Ureter (tissue), 1 donor: ENCODE measurements at places on chromosomes 6 and 20. TPM values are rescaled to one million over a fixed set of nuclear protein-coding genes. Genes with fewer than 3 reads are reported as not detected.
A peak's percentile ranks its signal among the peaks of the same experiment; 100 is the strongest.

GRCh38 chr20:25220810-25221591 is 25.5 kb downstream of the ENTPD6 start:
- no peak for DNase-seq

GRCh38 chr6:106098383-106099234 is 12.5 kb downstream of the PRDM1 start:
- DNase-seq, result peak; percentile 62

- no peak for DNase-seq
Measured at GRCh38 chr6:19632786-19633185, 204.4 kb upstream of the ID4 start.

GRCh38 chr6:108781419-108782100 is 66.7 kb upstream of the ARMC2 start:
- no peak for DNase-seq

DNA sequence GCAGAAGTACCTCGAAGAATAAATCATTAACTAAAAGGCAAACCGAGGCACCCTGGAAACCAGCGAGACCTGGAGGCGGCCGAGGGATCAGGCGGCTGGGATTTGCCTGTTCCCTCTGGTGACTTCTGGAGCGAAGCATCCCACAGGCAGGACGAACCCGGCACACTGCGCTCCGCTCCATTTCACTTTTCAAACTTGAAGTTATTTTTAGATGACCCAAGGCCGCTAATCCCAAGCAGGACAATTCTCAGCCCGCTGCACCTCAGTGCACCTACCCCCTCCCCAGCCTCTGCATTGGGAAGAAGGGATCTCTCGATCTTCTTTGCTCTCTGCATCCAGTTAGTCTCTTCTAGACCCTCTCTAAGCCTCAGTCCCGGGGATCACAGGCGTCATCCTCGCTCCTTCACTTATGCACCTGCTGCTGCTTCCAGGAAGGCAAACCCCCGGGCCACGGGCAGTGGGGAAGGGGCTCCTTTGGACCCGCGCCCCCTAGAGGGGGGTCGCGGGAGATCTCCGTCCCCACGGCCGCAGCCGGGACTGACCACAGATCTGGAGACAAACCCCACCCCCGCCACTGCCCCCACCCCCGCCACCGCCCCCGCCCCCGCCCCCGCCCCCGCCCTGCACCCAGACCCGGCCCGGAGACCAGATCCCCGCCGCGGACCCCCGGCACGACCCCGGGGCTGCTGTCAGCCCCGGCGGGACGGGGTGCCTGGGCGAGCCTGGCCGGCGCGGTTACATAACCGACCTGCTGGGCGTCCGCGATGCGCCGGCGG is 636 bp downstream of the RCAN2 start:
- peak; percentile 44 for DNase-seq

- peak; percentile 76 for DNase-seq
Measured at GRCh38 chr6:15504581-15505350, 158.1 kb downstream of the DTNBP1 start.

DNA sequence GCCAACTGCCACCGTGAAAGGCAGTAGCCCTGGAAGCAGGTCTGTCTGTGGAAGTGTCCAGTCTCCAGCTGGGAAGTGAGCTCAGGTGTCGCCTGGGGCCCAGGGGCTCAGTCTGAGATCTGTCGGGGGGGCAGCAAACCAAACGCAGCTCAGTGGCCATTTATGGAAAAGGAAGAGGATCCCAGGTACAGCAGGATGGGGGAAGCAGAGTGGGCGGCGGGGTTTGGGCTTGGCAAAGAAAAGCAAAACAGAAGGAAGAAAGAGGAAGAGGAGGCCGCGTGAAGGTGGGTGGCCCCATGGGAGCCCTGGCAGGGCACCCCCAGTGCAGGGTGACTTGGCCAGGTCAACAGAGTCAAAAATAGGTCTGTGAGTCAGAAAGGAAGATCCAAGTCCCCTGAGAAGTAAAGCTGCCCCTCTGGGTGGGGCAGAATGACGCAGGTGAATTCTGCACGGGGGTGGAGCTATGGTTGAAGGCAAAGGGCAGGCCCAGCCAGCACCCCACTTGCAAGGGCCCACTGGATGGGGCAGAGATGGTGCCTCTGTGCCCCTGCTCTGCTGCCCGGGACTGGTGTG is 5.3 kb downstream of the PXDC1 start:
- no peak for DNase-seq

GRCh38 chr20:40232273-40232672 is 456.8 kb downstream of the MAFB start:
- DNase-seq, result no peak

DNA sequence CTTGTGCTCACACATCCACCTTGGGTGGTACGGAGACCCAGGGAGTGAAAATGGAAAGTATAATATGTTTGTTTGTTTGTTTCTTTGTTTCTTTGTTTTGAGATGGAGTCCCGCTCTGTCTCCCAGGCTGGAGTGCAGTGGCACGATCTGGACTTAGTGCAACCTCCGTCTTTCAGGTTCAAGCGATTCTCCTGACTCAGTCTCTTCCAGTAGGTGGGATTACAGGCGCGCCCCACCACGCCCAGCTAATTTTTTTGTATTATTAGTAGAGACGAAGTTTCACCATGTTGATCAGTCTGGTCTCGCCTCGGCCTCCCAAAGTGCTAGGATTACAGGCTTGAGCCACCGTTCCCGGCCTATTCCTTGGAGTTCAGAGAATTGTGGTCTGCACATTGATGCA is 115.4 kb downstream of the TRIM27 start:
- DNase-seq, result no peak

- DNase-seq, result no peak
Measured at GRCh38 chr6:68572525-68572924, 62.6 kb upstream of the ADGRB3 start.

- DNase-seq, result no peak
Measured at GRCh38 chr6:123117145-123117908, 121.3 kb downstream of the CLVS2 start.

DNA sequence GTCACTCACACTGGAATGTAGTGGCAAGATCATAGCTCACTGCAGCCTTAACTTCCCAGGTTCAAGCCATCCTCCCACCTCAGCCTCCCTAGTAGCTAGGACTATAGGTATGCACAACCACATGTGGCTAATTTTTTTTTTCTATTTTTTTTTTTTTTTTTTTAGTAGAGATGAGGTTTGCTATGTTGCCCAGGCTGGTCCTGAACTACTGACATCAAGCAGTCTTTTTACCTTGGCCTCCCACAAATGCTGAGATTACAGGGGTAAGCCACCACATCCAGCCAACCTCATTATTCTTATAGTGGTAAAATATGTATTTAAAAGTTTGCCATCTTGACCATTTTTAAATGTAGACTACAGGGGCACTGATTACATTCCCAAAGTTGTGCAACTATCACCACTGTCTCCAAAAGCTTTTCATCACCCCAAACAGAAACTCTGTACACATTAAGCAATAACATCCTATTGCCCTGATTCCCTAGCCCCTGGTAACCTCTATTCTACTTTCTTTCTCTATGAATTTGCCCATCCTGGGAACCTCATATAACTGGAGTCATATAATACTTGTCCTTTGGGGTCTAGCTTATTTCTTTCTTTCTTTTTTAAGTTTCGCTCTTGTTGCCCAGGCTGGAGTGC is 268.0 kb upstream of the JARID2 start:
- DNase-seq, result no peak

Gene TREML2
- total RNA-seq, result 0.16 TPM

Gene TNXB
- total RNA-seq, result 121 TPM

Gene EMILIN3
- 2.0 TPM for total RNA-seq

Gene HRH3
- total RNA-seq, result 4.2 TPM
